ENCODE measurements at places on chromosomes 1 and 21. TPM values are rescaled to one million over a fixed set of nuclear protein-coding genes. Genes with fewer than 3 reads are reported as not detected.

- no peaks in the 10 kb centered on the region for H3K4me1 ChIP-seq
- H3K36me3 ChIP-seq, result no peaks in the 10 kb centered on the region
- no peak overlapping the region for H3K27ac ChIP-seq
- no peak overlapping the region for H3K4me3 ChIP-seq
- H3K27me3 ChIP-seq, result no peaks in the 10 kb centered on the region
These were observed 218.7 kb upstream of the COA6 start for GRCh38 chr1:234154320-234155251.

- peaks cover 6% of the 10 kb centered on the region for H3K4me1 ChIP-seq
- DNase-seq, result no peak
- peak within 1 kb of the TSS; percentile 80 for H3K4me3 ChIP-seq
- H3K27me3 ChIP-seq, result no peaks in the 10 kb centered on the region
These were observed at the start of gene TNFRSF1B for GRCh38 chr1:12166834-12167492. TNFRSF1B (plus strand) TSS chr1:12166991; CDS start chr1:12167092, 101 bp downstream.

GRCh38 chr1:118963456-118964430, 24.4 kb downstream of the TBX15 start:
- H3K27me3 ChIP-seq, result no peaks in the 10 kb centered on the region
- DNase-seq, result peak; percentile 94

DNA sequence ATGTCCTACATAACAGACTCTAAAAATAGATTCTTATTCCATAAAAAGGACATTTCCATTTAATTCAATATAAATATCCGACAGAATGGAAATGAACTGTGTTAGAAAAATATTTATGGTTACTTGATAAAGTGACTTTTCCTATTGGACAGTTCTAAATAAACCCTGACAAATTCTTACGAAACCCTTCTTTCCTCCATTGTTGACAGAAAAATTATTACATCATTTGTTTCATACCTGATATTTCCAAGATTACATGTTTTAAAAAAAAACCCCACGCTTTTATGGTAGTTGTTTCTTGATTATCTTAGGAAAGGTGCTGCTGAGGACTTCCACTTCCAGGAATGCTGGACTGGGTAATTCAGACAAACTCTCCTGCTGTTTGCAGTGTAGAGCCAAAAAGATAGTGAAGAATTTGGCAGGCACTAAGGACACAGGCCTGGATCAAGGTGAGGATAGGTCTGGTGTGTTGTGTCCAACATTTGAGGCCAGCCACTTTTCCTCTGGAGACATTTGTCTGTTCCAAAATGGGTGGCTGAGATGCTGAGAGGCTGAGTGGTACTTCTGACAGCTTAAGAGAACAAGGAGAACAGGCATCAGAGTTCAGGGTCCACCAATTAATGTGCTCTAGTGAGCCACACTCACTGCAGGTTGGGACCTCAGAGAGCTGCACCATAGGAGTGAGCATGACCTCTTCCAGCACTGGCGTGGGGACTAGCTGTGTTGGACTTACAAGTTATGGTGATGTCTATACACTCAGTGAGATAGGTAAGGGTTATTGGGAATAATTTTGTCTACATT, 7.0 kb upstream of the C1orf116 start:
- H3K27me3 ChIP-seq, result no peaks in the 10 kb centered on the region
- peaks cover 4% of the 10 kb centered on the region for H3K4me1 ChIP-seq
- no peak overlapping the region for H3K4me3 ChIP-seq
- no peaks in the 10 kb centered on the region for H3K36me3 ChIP-seq

DNA sequence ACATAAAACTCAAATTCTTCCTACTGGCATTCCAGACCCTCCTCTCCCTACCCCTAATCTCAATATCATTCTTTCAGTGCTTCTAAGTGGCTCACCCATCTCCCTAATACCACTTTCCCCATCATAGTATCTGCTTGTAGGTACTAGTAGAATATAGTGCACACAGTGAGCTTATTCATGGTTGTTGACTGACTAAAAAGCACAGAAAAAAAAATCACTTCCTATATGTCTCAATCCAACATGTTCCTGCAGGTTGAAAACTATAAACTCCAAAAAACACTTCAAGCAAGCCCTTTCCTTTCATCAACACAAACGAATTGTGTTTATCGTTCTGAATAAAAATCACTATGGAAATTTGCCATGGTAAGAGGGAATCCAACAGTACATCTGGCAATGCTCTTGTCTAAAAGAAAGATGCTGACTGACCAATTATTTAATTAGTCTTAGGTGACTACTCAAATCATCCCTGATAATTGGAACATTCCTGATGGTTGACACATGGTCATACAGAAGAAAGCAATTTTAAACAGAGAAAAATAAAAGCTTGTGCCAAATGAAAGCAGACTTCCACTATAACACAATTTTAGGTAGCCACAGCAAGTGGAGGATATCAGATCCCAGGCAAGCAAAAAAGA, 87.1 kb downstream of the NDUFS5 start:
- H3K4me1 ChIP-seq, result peaks cover 24% of the 10 kb centered on the region
- no peak overlapping the region for H3K4me3 ChIP-seq
- H3K36me3 ChIP-seq, result no peaks in the 10 kb centered on the region

- H3K4me1 ChIP-seq, result no peaks in the 10 kb centered on the region
- H3K27me3 ChIP-seq, result no peaks in the 10 kb centered on the region
- DNase-seq, result peak; percentile 3
These were observed 124.7 kb upstream of the KIAA0040 start for GRCh38 chr1:175317309-175317708.

GRCh38 chr21:42107881-42108553, 36.9 kb downstream of the UMODL1 start:
- DNase-seq, result peak; percentile 48
- H3K27ac ChIP-seq, result no peak overlapping the region
- H3K27me3 ChIP-seq, result no peaks in the 10 kb centered on the region
- no peaks in the 10 kb centered on the region for H3K36me3 ChIP-seq

- H3K4me1 ChIP-seq, result no peaks in the 10 kb centered on the region
- peak; percentile 75 for DNase-seq
- H3K4me3 ChIP-seq, result no peak overlapping the region
- no peak overlapping the region for H3K27ac ChIP-seq
- H3K27me3 ChIP-seq, result no peaks in the 10 kb centered on the region
These were observed 46.0 kb upstream of the FOXO6 start for GRCh38 chr1:41315146-41315822.

Gene MTARC1
- 1.8 TPM for polyA plus RNA-seq

Gene SNX7
- polyA plus RNA-seq, result 60.9 TPM
